Activated CD4-positive, alpha-beta memory T cell treated with anti-CD3 and anti-CD28 coated beads, Interleukin-2, amount 10 ng/mL, durations not matched to agents 7 days and 5 days (primary cell): ENCODE measurements at places on chromosomes 16 and 17. TPM values are rescaled to one million over a fixed set of nuclear protein-coding genes. Genes with fewer than 3 reads are reported as not detected.

The KRT24 gene
- total RNA-seq, result not detected

The HLF gene
- total RNA-seq, result 3.3 TPM

The BEAN1 gene
- not detected for total RNA-seq

The CACNG5 gene
- total RNA-seq, result not detected

The KRTAP3-1 gene
- not detected for total RNA-seq

The GRB7 gene
- 0.40 TPM for total RNA-seq

The RASL10B gene
- total RNA-seq, result 0.08 TPM

The TMEM114 gene
- not detected for total RNA-seq

The TMEM132E gene
- total RNA-seq, result not detected

The HSD17B2 gene
- not detected for total RNA-seq

The MT1X gene
- 33.1 TPM for total RNA-seq

The CCL16 gene
- not detected for total RNA-seq

The SLC13A2 gene
- total RNA-seq, result not detected

The NPIPB13 gene
- total RNA-seq, result 9.8 TPM

The TOP2A gene
- total RNA-seq, result 373 TPM

The METRNL gene
- total RNA-seq, result 27.3 TPM

The GINS2 gene
- 45.7 TPM for total RNA-seq

The NLRC3 gene
- 95.4 TPM for total RNA-seq

The DLG4 gene
- 5.2 TPM for total RNA-seq

The SLC5A10 gene
- not detected for total RNA-seq

The AOC2 gene
- 1.0 TPM for total RNA-seq

The CHAD gene
- not detected for total RNA-seq

The KRTAP3-2 gene
- total RNA-seq, result not detected

The PTGES3L gene
- 0.65 TPM for total RNA-seq

The GUCY2D gene
- not detected for total RNA-seq

The CSH1 gene
- not detected for total RNA-seq

The MPP3 gene
- total RNA-seq, result not detected

The MRPL38 gene
- total RNA-seq, result 85.0 TPM

The AOC3 gene
- 0.50 TPM for total RNA-seq

The GPR142 gene
- not detected for total RNA-seq

The ACAP1 gene
- 709 TPM for total RNA-seq

The GNGT2 gene
- total RNA-seq, result 22.7 TPM

The GSG1L gene
- not detected for total RNA-seq

The SRCIN1 gene
- 0.05 TPM for total RNA-seq

The RETREG3 gene
- total RNA-seq, result 73.9 TPM

The ZNF19 gene
- 2.8 TPM for total RNA-seq
